ENCODE measurements at places on chromosomes 3 and 15.

DNA sequence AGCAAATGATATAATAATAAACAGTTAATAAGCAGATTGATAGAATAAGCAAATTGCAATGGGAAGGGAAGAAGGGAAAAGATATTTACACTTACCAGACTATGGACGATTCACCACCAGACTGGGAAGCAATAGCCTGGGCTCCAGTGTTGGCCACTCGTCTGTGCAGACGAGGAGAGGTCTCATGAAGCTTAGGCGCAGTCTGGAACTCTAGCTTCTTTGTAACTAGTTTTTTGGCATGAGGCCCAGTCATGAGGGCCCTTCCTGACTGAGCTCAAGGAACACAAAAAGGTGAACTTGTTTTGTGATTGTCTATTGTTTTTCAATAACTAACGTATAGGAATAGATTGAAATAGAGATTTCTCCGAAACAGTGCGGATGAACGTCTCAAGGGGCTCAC is 63.3 kb upstream of the GATM start:
- no peak for DNase-seq

- no peak for DNase-seq
These were observed 903.2 kb downstream of the MCTP2 start for GRCh38 chr15:95134431-95135110.

DNA sequence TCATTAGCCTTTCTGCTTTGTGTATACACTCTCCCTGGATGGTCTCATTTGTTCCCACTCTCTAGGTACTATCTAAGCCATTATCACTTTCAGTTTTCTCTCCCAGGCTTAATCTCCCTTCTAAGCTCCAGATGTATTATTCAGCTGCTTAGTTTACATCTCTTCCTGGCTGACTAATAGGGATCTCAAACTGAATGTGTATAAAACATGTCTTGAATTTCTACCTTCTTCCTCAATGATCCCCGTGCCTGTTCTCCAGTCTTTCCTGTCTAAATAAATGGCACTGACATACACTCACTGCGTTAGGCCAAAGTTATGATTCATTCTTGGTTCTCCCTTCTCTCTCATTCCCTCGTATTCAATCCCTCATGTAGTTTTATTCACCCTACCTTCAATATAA is 127.3 kb downstream of the NR2F2 start:
- DNase-seq: no peak

DNA sequence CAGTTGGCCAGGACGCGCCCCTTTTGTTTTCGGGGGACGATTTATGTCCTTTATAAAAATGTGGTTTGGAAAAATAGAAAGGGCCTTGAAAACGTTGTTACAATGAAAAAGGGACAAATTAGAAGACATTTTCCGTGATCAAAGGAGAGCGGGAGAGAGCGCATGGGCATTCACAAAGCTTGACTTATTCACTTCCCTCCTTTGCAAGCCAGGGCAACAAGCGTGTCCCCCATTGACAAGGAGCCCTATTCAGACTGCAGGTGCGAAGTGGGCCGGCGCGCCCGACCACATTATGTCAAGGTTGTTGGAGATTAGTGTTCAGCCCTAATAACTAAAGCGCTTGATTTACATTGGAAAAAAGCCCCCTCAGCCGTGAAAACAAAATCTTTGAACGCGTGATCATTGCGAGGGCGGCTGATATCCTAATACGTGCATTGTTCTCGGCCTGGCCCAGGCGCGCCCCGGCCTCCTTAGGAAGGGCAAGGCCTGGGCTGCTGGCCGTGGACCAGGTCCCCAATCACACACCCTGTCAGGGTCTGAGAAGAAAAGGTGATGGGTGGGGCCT is 25.9 kb downstream of the ZIC4 start:
- no peak for DNase-seq

GRCh38 chr3:12994357-12994606 is 78.9 kb downstream of the IQSEC1 start:
- no peak for DNase-seq

DNA sequence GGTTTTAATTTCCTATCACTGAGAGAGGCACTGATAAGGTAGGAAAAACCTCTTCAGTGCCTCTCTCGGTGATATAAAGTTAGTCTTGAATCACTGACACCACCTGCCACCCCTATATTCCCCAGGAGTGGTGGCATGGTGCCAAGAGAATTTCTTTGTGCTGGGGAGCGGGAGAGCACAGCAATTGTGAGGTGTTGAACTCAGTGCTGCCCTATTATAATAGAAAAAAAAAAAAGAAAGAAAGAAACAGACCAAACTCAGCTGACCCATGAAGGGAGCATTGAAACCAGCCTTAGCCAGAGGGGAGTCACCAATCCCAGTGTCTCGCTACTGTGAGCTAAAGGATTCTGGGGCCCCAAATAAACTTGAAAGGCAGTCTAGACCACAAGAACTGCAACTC is 201.4 kb upstream of the STT3B start:
- no peak for DNase-seq

DNA sequence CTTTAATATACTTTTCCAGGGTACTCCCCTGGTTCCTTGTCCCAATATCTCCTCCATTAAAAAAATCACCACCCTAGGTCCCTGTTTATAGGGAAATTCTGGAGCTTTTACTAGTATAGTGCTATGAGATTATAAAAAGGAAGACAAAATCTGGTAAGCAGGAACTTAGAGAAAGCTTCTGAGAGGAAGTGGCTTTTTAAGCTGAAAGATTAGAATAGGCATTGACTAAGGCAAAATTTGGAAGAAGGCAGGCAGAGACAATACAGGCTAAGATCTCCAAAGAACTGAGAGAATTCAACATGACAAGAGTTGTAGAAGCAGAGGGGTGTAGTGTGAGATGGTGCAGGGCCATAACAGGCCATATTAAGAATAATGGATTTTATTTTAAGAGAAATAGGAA is 25.8 kb downstream of the SGO1 start:
- DNase-seq: no peak

DNA sequence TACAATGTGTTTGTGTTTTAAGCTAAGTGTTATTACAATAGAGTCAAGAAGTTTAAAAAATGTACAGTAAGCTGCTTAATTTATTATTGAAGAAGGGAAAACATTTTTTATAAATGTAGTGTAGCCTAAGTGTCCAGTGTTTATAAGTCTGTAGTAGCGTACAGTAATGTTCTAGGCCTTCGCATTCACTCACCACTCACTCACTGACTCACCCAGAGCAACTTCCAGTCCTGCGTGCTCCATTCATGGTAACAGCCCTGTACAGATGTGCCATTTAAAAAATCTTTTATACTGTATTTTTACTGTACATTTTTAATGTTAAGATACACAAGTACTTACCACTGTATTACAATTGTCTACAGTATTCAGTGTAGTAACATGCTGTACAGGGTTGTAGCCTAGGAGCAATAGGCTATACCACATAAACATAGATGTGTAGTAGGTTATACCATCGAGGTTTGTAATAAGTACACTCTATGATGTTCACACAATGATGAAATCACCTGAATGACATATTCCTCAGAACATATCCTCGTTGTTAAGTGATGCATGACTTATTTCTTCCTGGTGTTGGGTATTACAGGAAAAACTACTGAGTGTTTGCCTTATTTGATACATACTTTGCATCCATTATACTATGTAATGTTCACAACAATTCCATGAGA is 156.6 kb upstream of the NUDT16 start:
- DNase-seq: no peak

DNA sequence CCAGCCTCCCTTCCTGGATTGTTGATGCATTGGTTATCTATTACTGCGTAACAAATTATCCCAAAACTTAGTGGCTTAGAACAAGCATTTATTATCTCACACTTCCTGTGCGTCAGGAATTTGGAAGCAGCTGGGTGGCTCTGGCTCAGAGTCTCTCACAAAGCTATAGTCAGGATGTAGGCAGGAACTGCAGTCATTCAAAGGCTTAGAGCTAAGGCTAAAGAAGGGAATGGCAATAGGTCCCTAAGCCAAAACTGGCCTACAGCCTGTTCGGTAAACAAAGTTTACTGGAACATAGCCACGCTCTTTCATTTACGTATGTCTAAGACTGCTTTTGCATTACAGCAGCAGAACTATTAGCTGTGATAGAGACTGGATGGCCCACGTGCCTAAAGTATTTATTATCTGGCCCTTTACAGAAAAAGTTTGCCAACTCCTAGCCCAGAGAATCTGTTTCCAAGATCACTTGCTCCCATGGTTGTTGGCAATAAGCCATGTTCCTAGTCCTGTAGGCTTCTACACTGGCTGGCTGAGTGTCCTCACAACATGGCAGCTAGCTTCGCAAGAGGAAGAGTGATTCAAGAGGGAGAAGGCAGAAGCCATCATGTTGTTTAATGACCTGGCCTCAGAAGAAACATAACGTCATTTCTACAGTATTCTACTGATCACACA is 132.4 kb downstream of the SNRK start:
- DNase-seq: no peak

DNA sequence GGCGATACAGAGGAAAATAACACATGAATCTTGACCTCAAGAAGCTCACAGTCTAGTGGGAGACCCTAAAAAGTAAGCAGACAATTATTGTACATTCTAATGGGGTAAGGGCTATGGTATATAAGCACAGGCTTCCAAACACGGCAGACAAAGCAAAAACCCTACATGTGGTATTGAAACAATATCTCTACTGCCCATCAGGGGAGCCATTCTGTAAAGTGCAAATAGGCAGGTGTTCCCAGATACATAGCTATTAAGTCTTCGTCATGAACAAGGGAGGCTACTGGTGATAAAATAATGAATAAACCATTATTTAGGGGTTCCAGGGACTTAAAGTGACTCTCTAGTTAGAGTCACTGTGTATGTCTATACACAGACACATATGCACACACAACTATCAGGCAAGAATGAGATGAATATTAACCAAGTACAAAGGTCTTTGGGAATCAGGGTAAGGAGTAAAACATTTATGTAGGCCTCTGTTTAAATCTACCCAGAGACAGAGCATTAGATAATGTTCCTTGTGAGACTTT is 38.7 kb upstream of the ASB14 start:
- DNase-seq: no peak

DNA sequence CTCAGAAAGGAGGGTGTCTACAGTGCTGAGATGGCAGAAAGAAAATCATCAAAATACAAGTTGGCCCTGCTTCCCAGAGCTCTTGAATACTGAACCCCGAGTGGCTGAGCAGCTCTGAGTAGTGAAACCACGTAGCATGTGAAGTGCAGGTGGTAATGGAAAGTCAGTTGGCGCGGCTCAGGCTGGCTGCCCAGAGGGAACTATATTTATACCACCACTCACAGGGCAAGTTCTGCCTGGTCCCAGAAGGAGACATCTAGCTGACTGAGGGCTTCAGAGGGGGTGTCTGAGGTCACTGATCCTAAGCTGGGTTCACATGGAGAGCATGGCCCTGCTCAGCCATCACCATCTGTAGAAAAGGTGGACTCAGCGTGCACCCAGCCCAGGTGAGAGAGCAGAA is 129.6 kb upstream of the AGBL1 start:
- no peak for DNase-seq

DNA sequence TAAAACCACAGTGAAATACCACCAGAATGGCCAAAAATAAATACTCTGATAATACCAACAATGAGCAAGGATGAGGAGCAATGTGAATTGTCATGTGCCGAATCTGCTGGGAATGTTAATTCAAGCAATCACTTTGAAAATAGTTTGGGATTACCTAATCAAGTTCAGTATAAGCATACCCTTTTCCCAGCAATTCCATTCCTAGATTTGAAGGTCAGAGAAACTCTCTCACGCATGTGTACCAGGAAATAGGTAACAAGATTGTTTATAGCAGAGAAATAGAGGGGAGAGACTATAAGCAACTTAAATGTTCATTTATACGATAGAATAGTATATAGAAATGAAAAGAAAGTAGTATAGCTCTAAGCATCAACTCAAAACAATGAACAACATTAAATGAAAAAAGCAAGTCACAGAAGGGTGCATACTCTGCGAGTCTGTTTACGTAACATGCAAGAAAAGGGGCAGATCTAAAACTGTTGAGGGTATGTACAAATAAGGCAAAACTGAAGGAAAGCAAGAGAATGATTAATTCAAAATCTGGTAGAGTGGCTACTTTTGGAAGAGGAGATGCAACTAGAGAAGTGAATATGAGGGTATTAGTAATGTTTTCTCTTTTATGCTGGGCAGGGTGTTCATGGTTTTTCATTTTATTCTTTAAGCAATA is 27.4 kb downstream of the TMOD3 start:
- no peak for DNase-seq

DNA sequence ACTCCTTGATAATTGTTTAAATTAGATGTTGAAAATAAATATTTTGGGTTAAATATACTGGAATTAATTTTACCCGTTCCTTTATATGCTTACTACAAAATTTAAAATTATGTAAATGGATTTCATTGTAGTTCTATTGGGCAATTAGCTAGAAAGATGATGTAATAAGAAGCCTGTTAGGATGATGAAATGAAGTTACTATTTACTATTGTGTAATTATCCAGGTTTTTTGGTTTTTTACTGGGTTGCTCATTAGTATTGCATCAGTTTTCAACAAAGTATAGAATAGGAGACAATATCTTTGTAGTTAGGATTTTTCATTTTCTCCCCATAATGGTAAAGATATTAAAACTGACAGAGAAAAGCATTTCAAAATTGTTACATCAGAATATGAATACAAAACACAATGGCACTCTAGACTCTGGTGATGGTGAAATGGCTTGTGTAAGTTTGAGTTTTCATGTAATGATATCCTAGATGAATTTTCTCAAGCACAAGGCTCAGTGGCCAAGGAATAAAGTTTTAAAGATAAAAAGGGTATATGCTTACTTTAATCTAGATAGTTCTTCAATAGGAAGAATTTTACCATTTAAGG is 222.0 kb downstream of the P3H2 start:
- DNase-seq: no peak

GRCh38 chr15:74895830-74896229 is 6.0 kb downstream of the MPI start:
- no peak for DNase-seq

DNA sequence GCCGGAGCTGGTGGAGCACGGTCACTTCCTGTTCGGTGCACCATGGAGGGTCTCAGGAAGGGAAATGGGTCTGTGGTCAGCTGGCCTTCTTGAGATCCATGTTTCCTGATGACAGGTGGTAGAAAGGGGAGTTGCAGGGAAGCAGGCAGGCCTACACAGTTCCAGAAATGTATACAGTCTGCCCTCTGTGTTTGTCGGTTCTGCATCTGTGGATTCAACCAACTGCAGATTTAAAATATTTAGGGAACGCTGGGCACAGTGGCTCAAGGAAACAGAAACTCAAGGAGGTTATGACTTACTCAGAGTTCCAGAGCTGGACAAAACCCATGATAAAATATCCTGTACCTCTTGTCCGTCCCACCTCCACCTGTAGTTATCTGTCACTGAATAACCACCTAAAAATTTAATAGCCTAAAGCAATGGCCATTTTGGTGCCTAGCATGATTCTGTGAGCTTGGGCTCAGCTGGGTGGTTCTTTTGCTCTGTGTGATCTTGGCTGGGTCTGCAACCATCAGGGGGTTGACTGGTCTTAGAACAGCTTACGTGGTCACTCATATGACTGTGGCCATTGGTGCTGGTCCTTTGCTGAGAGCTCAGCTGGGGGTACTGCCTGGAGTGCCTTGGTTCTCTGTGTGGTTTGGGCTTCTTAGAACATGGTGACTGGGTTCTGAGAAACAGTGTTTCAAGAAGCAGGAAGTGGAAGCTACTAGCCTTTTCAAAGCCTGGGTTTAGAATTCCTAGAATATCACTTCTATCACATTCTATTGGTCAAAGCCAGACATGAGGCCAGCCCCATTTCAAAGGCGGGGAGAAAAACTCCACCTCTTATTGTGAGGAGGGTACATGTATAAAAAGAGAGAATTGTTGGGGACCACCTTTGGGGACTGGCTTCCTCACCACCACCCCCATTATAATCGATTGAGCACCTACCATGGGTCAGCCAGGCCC is 239.7 kb upstream of the BHLHE40 start:
- DNase-seq: no peak

GRCh38 chr3:115695090-115695489 is 71.8 kb downstream of the GAP43 start:
- DNase-seq: no peak
